ENCODE measurements at places on chromosomes 5 and 9.

DNA sequence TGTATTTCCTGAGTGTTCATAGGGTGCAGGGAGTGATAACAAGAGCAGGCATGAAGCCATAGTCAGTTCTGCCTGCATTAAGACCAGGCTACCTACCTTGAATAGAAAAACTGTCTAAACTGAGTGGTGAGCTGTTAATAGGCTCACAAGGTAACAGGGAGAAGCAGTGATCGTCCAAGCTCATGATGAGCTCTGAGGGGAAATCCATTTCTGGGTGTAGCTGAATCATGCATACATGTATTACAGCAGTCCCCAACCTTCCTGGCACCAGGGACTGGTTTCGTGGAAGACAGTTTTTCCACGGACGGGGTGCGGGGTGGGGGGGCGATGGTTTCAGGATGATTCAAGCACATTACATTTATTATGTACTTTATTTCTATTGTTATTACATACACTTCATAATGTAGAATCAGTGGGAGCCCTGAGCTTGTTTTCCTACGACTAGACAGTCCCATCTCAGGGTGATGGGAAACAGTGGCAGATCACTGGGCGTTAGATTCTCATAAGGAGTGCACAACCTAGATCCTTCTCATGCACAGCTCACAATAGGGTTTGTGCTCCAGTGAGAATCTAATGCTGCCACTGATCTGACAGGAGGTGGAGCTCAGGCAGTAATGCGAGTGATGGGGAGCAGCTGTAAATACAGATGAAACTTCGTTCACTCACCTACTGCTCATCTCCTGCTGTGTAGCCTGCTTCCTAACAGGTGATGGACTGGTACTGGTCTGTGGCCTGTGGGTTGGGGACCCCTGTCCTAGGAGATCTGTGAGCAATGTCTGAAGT is 100.0 kb upstream of the IL6ST start:
- no peak for DNase-seq

DNA sequence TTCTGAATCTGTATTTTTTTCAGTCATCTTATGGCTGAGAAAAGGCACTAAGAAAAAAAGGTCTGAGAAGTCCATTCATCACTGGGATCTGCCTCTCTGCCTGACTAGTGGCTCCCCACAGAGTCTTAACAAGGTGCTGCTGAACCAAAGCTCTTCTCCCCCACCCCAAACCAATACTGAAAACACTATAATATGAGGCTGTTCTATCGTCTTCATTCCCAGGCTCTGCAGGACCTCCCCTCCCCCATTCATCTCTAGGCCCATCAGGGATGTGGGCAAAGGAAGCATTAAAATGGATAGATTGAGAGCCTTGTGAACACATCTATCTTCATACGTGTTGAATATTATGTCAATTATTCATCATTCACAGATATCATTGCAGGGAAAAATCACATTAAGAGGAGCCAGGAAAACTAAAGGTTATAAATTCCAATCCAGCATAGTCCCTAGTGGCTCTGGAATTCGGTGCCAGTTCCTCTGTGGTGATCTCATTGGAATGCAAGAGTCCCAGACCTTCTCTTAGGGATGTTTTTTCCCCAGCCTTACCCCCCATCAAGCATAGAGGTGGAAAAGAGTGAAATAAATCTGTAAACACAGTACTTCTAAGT is 44.3 kb upstream of the GPR151 start:
- no peak for DNase-seq

GRCh38 chr9:92378865-92379560 is 25.4 kb downstream of the OGN start:
- DNase-seq = no peak

DNA sequence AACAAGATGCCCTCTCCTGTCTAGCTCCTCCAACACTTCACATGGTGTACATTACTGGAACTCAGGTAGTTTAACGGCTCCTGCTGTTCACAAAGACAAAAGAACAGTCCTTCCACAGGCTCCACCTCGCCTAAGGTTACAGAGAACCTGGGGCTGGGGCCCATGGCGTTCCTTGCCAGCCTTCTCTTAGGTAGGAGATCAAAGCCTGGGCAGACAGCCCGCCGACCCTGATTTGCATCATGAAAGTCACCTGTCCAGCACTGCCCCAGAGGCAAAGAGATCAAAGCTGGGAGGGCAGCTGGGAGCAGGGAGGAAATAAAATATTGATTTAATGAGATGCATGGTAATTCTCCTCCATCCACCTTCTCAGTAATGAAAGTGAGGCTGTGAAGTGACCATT is 115.0 kb upstream of the SLIT3 start:
- DNase-seq = no peak

DNA sequence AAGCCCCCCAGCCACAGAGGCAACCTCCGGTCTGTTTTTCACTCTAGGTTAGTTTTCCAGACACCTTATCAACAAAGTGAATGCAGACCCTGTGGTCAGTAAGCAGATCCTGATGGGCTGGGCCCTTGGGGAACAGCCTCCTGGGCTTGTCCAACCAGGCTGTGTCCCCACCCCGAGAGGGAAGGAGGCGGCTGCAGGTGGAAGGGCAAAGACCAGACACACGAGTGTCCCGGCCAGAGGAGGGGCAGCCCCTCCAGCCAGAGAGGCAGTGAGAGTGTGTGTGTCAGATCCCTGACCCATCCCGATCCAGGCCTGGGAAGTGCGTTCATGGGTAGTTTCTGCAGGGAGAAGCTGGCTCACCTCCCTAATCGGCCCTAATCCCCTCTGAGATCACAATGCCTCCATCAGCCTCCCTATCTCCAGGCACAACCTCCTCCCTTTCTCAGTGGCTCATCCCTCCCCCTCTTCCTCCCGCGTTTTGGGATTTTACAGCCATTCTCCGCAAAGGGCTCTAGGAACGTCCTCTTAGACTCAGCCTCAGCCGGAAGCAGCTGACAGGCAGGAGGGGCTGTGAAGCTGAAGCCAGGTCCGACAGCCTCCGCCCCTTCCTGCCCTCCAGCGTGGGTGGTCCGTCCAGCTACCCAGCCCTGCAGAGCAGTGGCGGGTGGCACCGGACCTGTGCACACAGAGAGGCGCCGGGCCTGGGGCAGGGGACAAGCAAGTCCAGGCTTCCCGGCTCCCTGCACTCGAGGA is 9.7 kb downstream of the SLC12A7 start:
- no peak for DNase-seq

- no peak for DNase-seq
These were observed 75.4 kb upstream of the ADRB2 start for GRCh38 chr5:148751025-148751424.

DNA sequence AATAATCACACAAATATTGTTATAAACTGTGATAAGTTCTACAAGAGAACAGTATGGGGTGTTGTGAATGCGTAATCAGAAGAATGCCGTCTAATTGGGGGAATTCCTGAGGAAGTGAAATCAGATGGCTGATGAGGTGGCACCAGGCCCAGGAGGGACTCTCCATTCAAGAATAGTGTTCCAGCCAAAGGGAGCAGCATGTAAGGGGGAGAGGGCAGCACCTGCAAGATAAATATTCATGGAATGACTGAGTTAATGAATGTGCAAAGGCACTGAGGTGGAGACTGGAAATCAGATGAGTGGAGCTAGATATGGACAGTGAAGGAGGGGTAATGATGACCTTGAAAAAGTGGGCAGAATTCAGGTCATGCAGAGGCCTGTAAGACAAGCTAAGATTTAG is 250.6 kb downstream of the ARRDC3 start:
- DNase-seq = no peak

DNA sequence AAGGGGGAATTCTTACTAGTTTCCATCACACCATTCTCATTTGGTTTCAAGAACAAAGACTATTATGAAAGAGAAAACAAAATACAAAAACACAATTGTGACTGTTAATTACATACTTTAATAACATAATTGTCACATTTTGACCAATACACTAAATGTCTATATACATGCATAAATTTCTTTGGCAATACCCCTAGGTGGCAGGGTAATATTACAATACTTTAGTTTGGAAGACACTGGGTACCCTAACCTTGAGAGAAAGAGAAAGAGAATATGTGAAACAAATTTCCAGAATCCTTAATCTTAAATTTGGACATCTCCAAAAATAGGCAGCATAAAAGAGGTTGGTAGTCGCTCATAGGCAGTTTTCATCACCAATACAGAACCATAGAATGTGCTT is 619.6 kb upstream of the ADAMTS16 start:
- DNase-seq = no peak

GRCh38 chr9:122126331-122127261 is 33.0 kb downstream of the NDUFA8 start:
- no peak for DNase-seq

DNA sequence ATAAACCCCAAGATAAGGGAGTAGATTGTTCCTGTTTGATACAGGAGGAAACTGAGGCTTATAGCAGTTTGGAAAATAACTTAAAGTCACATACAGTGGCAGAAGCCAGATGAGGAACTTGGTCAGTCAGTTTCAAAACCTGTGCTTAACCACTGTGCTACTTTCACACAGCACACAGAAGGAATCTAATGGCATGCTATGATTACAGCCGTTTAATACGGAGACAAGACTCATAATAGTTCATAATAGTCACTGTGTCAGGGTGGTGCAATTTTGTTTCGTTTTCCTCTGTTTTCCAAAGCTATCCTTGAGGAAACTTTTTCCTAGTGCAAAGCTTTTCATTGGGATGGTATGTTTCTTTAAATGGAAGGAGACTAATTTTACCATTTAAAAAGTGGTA is 112.3 kb downstream of the GCNT1 start:
- no peak for DNase-seq

DNA sequence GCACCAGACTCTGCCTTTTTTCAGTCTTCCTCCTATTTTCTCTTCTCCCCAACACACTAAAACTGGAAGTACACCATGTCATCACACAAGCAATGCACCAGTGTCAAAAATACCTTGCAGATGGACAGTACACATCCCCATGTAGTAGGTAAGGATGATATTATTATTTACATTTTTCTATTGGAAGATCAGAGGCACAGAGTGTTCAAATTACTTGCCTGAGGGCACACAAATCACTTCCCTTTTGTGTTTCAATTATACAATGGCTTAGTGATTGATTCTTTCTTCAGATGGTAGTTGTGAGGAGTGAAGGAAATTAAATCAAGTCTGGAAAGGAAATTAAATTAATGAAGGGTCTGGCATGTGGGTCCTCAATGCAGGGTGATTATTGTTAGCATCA is 39.6 kb downstream of the CTSL start:
- no peak for DNase-seq

- no peak for DNase-seq
These were observed 40.6 kb downstream of the SH3PXD2B start for GRCh38 chr5:172413601-172414171.

GRCh38 chr5:67030289-67031056 is 166.1 kb downstream of the CD180 start:
- DNase-seq = no peak

Measured in vagina (tissue), 2 donors.